ENCODE measurements at places on chromosomes 4 and X.

DNA sequence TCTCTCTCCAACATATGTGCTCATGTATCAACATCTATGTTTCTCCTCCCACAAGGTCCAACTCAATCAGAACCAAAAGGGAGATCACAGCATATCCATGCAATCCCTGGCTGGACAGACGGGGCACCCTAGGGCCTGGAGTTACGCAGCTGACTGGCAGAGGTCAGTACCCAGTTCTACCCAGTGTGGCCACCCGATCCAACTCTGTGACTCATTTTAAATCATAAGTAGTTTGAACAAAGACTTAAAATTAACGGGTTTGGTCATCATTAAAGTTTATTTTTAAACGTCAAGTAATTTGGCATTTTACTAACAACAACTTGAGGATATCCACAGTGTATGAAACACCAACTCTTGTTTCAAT lies 59.5 kb downstream of the APBB2 start:
- no peak for DNase-seq

- no peak for DNase-seq
Observed at GRCh38 chrX:22742174-22742573, 257.6 kb upstream of the DDX53 start.

- no peak for DNase-seq
Observed at GRCh38 chrX:11781734-11782370, 23.8 kb downstream of the MSL3 start.

DNA sequence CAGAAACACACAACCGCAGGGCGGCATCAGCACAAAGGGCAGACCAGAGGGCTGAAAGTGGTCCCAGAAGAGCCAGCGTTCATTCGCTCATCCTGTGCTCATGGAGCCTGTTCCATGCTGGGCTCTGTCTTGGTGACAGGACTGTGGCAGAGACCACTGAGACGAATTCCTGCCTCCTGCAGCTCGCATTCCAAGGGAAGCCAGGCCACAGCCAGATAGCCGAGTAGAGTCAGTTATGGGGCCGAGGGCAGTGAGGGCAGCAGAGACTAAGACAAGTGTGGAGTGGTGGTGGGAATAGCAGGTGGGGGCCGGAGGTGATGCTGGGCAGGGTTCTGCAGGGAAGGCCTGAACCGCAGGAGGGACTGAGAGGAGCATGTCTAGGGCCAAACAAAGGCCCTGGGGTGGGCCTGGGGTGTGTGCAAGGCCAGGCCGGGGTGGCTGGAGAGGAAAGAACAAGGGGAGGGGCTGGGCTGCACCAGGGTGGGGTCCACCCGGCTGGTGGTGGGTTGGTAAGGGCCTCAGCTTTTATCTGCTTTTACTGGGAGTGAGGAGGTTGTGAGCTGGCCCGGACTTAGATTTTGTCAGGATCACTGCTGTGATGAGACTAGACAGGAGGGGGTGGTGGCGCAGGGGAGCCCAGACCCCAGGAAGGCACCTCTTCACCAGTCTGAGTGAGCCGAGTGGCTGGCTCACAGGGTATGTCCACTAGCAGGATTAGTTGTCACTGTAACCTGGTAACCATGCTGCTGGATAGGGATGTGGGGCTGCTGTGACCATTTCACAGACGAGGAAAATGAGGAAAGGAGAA lies 6.3 kb downstream of the PSAPL1 start:
- DNase-seq = peak; percentile 30

GRCh38 chrX:78945186-78945912 lies at the start of gene P2RY10:
TSS of gene P2RY10 (plus strand) at chrX:78945391. CDS start at chrX:78960521, 15,130 bp downstream.
- no peak for DNase-seq

- DNase-seq = no peak
Observed at GRCh38 chr4:11423465-11423864, 5.2 kb downstream of the HS3ST1 start.

DNA sequence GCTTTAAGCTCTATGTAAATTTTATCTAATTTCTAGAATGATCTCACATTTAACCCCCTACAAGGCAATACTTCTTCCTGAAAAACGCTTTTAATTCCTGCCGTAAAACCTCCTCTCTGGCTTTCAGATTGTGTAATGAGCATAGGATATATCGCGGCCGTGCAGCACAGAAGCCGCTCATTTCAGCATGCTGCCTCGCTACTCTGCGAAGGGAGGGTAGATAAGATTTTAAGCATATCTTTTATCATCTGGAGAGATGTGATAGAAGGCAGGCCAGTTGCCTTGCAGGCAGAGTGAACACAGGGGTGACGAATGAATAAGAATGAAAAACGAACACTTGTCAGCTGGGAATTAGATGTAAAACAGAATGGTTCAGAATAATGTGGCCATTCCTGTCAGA lies 265.5 kb downstream of the UNC5C start:
- DNase-seq = no peak

- no peak for DNase-seq
Observed at GRCh38 chrX:132292793-132293192, 73.5 kb upstream of the RAP2C start.

- DNase-seq = no peak
Observed at GRCh38 chr4:101835121-101835904, 44.8 kb downstream of the BANK1 start.

DNA sequence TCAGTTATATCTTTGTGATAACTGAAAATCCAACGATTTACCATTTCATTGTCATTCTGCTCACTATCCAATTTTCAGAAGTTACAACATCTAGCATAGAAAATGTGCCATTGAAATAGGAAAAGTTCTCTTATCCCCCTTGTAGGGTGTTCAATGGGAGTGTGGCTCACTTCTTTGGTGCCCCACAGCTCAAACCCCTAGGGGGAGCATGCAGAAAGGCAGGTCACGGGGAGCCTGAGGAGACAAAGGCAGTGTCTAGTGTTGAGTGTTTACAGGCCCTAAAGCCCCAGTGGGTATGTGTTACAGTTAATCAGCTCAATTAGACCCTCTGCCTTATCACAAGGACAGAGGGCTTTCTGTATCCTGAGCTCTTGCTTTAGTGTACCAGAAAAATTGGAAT lies 243.4 kb upstream of the GRID2 start:
- DNase-seq = no peak

GRCh38 chrX:2854918-2855317 lies 26.2 kb downstream of the GYG2 start:
- no peak for DNase-seq

DNA sequence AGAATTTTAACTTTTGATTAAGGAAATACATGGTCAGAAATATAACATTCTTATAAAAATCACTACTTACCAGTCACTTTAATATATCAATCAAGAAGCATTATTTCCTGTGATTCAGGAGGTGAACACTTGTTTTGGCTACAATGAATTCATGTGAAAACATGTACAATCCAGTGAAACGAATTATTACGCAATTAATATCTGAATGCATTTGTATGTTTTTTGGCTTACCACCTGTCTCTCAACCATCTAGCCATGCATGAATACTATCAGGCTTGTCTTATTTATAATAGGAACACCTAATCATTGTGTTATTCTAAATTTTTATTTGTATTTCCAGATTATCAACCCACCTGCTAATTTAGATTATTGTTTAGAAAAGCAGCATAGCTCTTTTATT lies 44.6 kb upstream of the VCX start:
- DNase-seq = no peak

- no peak for DNase-seq
Observed at GRCh38 chr4:181234951-181235680, 1008.1 kb upstream of the TENM3 start.

- DNase-seq = no peak
Observed at GRCh38 chr4:113006632-113007031, 42.8 kb upstream of the ANK2 start.

DNA sequence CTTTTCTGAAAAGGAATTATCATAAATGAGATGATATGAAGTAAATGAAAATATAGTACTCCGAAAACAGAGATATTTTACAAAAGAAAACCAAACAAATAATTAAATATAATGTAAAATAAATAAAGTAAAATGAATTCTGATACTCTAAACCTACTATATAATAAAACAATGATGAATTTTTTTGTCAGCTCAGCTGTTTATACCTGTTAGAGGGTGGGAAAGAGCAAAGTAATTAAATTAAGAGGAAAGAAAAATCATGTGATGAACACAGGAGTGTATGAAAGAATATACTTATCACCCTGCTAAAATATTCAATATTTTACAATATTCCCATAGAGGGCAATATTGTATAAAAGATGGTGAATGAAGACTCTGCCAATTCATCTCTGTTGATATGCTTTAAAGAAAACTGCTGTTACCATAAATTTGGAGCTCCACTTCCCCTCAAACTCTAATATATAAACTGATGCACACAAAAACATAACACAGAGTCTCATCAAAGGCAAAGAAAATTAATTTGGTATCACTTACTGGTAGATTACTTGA lies 6.5 kb upstream of the NDST4 start:
- no peak for DNase-seq

GRCh38 chrX:68428431-68428830 lies 4.9 kb downstream of the OPHN1 start:
- no peak for DNase-seq

DNA sequence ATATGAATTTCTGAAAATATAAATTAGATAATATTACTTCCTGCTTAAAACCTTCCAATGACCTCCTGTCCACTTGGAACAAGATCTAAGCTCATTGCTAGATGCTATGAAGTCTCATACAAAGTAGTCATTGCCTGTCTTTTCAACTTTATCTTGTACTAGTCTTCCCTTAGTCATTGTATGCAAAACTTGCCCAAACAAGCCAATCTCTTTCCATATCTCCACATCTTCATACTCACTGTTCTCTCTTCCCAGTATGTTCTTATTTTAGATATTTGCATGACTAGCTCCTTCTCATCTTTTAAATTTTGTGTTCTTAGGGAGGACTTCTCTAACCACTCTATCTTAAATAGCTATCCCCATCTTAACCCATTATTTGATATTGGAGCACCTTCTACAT lies 33.9 kb upstream of the CDX4 start:
- no peak for DNase-seq

DNA sequence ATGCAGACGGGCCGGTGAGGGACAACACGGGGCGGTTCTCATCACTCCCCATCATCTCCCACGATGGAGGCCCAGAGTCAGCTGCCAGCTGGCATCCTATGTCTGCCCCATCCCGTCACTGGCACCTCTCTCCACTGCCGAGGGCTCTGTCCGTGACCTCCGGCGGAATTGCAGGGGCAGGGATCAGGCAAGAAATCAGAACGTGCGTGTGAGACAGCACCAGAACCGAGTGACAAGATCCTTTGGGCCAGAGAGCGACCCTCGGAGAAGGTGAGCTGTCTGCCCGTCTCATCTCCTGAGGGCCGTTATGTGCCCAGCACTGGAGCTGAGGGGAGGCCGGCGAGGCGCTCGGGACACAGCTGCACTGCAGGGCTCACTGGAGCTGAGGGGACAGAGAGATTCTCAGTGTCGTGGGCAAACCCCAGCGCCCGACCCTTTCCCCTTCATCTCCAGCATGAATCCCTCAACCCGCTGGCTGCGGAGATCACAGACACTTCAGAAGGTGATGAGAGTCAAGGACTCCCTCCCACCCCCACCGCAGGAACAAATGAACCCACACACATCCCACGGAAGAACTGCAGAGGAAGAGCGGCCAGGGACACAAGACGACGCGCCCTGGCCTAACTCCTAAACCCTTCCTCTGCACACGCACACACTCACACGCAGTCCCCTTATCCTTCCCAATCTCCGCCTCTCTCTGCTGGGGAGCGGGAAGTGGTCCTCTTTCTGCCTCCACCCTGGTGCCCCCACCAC lies 128.7 kb downstream of the AFAP1 start:
- no peak for DNase-seq
